ENCODE measurements at places on chromosomes 12 and 14. TPM values are rescaled to one million over a fixed set of nuclear protein-coding genes. Genes with fewer than 3 reads are reported as not detected.

DNA sequence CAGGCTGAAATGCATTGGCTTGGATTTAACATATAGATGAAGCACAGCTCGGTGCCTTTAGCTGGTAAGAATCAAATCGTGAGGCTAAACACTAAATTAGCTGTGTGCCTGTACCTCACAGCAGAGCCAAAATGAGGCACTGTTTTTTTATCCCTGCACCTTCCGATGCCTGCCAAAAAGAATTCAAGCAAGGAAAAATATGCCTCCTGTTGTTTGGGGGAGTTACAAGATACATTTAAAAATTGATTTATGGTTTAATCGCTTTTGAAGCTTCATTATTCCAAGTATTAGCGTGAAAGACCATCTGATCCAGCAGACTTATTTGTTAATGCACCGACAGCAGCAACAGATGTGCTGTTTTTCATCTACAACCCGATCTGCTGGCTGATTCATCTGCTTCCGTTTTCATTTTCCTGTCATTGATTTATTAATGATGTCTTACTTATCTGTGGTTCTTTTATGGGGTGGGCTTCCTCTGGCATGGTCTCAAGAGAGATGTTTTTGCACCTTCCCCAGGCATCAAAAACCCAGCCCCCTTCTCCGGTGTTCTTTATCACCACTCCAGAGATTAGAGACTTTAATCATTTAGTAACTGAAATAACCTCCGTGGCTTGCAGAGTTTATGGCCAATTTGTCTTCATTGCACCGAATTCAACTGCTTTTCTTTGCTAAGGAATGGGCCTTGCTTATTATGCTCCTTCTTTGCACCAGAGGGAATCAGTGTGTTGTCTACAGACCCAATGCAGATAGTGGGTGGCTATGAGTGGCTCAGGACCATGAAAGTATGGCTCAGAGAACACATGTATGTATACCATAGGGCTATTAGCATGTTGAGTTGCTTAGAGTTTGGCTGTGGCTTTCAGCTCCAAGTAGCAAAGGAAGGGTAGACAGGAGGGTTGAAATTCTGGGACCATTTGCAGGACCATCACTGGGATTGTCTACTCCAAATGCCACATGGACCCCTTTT lies 166.8 kb upstream of the TMEM260 start:
- H3K27me3 ChIP-seq = peaks cover 4% of the 10 kb centered on the region
- no peak overlapping the region for H3K27ac ChIP-seq
- H3K4me3 ChIP-seq = no peak overlapping the region
- DNase-seq = peak; percentile 4
- no peaks in the 10 kb centered on the region for H3K36me3 ChIP-seq

DNA sequence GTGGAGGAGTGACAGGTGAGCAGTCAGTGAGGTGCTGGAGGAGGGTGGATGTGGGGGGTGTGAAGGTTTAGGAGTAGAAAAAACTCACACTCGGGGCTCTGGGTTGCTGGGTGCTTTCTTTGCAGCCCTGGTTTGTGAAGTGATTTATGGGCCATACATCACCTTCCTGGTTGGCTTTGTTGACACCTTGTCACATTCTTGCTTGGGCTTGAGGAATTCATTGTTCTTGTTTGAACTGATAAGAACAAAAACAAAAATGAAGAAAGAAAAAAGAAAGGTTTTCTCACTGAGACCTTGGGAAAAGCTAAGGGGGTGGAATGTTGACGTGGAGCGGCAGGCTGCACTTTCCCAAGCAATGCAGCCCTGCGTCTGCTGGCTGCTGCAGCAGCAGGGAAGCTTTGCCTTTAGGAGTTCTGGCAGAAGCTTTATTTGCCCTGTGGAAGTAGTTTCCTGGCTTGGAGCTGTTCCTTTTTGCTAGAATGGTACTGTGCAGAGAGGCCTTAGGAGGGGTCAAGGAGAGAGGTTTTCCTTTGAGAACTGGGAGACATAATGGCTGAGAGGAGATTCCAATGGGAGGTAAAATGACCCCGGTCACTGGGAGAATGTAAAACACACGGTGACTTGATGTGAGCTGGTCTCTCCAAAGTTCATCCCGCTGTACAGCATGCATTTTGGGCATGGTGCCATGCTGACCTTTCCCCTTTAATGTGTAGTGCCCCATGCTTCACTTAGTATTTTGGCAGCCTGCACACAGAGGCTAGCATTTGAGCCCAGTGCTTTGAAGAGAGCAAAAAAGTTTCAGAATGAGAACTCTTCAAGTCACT lies 52.8 kb downstream of the HMGA2 start:
- peak; percentile 74 for DNase-seq
- H3K36me3 ChIP-seq = peaks cover 19% of the 10 kb centered on the region
- no peak overlapping the region for H3K4me3 ChIP-seq
- H3K27me3 ChIP-seq = no peaks in the 10 kb centered on the region
- peak overlapping the region; percentile 66 for H3K27ac ChIP-seq

DNA sequence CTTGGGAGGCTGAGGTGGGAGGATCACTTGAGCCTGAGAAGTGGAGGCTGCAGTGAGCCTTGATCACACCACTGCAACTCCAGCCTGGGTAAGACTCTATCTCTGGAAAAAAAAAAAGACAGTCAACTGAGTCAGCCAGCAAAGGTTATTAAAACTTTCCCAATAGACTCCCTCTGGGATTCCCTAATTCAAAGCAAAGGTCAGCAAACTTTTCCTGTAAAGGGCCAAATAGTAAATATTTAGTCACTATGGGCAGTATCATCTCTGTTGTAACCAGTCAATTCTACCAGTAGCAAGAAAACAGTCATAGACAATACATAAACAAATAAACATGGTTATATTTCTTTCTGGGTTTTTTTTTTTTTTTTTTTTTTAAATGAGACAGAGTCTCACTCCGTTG lies 122.5 kb downstream of the IPO8 start:
- no peaks in the 10 kb centered on the region for H3K4me1 ChIP-seq
- no peaks in the 10 kb centered on the region for H3K27me3 ChIP-seq
- no peaks in the 10 kb centered on the region for H3K36me3 ChIP-seq
- no peak for DNase-seq

- DNase-seq = no peak
- no peaks in the 10 kb centered on the region for H3K36me3 ChIP-seq
- no peaks in the 10 kb centered on the region for H3K27me3 ChIP-seq
- no peak overlapping the region for H3K4me3 ChIP-seq
- H3K4me1 ChIP-seq = no peaks in the 10 kb centered on the region
These were observed 161.1 kb upstream of the NOS1 start for GRCh38 chr12:117522559-117522958.

GRIP1 gene
- total RNA-seq = 12.6 TPM

NEUROD4 gene
- not detected for total RNA-seq

SMCO2 gene
- 0.32 TPM for total RNA-seq

IGF1 gene
- total RNA-seq = 1.9 TPM

All from astrocyte (in vitro differentiated cells and primary cell).